ENCODE measurements at places on chromosomes 12 and 14.

DNA sequence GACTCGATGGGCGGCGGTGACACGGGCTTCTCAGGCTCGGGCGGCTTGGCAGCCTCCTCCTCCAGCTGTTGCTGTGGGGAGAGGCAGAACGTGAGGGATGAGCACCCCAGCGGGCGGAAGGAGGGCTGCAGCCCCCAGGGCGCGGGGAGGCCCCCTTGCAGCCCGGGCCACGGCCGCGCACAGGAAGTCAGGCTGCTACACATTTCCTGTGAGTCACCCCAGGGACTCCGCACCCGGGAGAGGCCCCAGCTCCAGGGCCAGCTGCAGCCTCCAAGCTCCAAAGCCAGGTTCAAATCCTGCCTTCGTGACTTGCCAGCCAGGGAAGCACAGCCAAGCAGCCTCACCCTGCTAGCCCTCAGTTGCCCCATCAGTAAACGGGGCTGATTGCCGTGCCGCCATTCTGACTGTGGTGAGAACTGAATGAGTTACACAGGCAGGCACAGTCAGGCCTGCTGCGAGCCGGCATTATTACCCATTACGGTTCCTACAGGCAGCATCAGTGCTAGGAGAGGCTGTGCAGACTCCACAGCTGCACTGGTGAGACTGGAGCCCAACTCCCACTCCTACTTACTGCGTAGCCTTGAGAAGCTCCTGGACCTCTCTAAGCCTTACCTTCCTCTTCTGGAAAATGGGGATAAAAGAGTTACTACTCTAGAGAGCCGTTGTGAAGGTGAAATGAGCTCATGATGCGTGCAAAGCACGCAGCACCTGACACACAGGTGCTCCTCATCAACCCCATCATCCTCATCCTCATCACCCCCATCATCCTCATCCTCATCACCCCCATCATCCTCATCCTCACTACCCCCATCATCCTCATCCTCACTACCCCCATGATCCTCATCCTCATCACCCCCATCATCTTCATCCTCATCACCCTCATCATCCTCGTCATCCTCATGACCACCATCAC, 100.9 kb downstream of the NCOR2 start:
- DNase-seq = no peak

GRCh38 chr14:47466916-47467315, 208.5 kb downstream of the MDGA2 start:
- no peak for DNase-seq

- no peak for DNase-seq
Observed at GRCh38 chr14:104401785-104402184, 177.8 kb upstream of the C14orf180 start.

DNA sequence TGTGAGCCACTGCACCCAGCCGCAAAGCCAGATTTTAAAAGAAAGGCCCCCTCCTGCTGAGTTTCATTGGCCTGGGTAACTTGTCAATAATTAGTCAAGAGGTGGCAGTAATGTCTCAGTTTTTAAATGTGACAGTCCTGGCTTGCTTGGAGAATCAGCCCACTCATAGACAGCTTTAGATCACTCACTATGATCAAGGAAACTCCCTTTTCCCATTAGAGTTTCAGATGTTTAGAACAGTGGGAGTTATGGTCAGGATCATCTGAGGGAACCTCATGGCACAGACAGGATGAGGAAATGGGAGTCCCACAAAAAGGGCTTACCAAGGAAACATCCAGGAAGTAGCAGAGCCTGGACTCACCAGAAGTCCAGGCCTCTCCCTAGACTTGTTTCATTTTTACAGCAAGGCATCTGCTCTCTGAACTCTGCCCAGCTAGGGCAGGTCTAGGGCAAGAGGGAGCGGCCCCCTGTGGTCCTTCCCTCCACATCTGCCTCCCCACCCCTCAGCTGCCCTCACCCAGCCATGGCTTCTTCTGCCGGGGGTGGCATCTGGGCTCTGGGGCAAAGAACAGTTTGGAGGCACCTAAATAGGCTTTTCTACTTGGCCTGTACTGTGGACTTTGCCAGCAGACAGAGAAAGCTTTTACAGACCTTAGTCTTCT, 11.2 kb downstream of the BCL2L14 start:
- DNase-seq = peak; percentile 56

GRCh38 chr14:48229091-48229490, 553.7 kb upstream of the MDGA2 start:
- DNase-seq = no peak

DNA sequence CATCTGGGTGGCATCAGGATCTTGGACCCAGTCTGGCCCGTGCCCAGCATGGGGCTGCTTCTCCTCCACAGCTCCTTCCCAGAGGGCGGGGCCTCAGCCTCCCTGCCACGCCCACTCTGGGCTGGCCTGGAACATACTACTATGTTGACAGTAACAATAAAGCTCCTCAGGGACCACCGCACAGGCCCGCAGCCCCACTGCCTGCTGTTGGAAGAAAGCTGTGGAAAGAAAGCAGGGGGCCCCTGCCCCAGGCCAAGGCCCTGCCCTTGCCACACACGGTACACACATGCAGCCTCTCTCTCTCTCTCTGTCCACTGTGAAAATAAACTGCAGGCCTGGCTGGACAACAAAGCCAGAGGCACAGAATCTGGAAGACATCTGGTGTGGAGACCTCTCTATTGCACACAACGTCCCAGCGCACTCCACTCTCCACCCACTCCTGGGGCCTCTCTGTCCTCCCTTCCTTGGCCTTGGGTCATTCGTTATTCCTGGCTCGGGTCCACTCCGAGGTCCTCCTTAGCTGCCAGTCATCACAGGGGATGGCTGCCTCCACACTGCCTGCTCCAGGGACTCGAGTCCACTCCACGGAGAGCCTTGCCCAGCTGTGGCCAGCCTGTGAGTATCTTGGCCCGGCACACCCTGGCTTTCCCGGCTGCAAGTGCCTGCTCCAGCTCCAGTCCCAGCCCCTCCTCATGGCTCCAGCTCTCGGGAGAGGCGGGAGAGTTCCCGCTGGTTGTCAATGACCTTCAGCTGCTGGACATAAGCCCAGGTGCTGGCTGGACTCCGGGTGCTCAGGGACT, 11.8 kb upstream of the ENDOU start:
- DNase-seq = peak; percentile 85

DNA sequence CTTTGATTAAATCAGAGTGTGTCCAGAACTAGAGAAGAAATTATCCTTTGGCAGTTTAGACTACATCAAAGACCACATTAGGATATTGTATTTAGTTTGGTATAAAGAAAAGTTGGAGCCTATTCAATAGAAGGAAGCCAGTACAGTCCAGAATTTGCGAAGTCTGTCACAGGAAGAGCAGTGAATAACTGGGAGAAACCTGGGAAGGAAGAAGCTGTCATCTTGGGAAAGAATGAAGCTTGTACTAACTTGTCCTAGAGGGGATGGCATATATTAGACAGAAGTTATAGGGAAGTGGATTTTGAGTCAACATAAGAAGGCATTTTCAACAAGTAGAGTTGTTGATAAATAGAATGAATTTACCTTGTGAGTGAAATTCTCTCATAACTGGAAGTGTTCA, 386.7 kb downstream of the LRIG3 start:
- no peak for DNase-seq

- DNase-seq = no peak
Observed at GRCh38 chr14:22397221-22397737, 191.7 kb downstream of the DAD1 start.

DNA sequence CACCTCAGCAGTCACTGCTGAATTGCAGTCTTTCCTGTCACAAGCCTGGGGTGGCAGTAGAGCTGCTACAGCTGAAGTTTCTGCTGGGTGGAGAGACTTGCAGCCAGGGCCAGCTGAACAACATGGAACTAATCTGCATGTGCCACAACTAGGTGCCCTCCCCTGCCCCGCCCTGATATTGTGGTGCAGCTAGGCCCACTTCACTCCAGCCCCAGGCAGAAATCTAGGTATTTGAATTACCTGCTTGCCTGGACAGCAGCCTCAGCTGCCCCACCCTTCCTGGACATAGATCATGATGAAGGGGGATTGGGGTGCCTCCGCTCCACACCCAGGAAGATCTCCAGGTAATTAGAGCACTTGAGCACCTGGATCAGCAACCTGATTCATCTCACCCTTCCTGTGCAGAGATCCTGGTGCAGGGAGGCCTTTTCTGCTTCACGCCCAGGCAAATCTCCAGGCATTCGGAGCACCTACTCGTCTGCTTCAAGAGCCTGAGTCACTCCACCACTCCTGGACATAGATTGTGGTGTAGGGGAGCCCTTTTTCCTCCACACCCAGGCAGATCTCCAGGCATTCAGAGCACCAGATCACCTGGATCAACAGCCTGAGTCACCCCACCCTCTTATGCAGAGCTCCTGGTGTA, 477.0 kb downstream of the SOX5 start:
- no peak for DNase-seq

GRCh38 chr12:3667485-3667884, 85.4 kb downstream of the CRACR2A start:
- no peak for DNase-seq

DNA sequence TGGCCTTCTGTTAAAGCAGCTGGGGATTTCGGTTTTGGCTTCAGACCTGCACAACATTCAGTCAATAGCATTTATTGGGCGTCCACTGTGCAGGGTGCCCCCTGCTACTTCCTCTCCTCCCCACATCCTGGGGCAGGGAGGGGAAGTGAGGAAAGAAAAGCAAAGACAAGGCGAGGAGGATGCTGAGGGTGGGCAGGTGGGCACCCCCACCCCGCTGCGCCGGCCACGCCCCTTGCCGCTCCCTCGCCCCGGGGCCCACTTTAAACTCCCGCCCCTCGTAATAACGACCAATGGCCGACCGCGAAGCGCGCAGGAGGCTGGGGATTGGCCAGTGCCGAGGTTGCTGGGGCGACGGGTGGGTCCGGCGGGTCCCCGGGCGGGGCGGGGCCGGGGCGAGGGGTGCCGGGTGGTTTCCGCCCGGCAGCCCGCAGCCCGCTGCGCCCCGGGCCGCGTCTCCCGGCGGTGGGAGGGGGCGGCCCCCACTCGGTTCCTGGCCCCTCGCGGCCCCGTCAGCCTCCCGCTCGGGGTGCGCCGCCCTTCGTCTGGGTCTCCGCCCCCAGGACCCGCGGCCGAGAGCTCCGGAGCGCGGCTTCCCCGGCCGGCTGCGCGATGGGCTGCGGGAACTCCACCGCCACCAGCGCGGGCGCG, at the start of gene C12orf75:
C12orf75 (plus strand) TSS at position 409 of the 648 bp plus-strand sequence; CDS start at position 610, 201 bp downstream.
- DNase-seq = peak; percentile 34

GRCh38 chr14:32648434-32648833, 290.2 kb upstream of the NPAS3 start:
- no peak for DNase-seq

- no peak for DNase-seq
Observed at GRCh38 chr12:104522985-104523722, 66.4 kb downstream of the CHST11 start.

GRCh38 chr12:132117558-132117875, 26.6 kb downstream of the DDX51 start:
- DNase-seq = no peak

DNA sequence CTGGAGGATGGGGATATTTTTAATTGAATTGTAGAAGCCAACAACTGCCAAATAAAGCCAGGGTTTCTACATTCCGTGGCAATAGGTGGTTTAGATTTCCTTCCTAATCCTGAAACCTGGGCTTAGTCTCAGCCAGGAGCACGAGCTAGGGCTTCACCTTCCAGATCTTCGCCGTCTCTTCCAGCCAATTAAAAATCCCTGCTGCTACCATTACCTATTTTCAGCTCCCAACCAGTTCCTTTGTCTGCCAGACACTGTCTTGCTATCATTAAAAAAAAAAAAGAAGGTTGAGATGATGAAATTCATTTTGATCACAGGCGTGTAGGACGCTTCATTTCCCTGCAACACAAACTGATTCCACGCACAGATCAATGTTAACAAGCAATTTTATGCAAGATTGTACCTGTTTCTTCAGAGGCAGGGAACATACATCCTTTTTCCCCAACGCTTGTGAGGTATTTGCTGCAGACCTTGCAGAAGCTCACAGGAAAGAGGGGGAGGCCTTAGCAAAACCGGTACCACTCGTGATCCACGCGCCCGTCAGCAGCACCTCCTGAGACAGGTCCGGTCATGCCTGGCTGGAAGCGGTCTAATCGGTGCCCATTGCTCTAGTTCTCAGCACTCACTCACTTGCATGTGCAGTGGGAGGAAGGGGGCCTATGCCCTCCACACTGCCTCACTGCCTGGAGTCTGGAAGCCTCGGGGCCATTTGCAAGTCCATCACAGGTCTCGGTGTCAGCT, 65.1 kb downstream of the SLC6A12 start:
- DNase-seq = peak; percentile 56

- DNase-seq = no peak
Observed at GRCh38 chr14:51938137-51938536, 51.2 kb upstream of the RTRAF start.

DNA sequence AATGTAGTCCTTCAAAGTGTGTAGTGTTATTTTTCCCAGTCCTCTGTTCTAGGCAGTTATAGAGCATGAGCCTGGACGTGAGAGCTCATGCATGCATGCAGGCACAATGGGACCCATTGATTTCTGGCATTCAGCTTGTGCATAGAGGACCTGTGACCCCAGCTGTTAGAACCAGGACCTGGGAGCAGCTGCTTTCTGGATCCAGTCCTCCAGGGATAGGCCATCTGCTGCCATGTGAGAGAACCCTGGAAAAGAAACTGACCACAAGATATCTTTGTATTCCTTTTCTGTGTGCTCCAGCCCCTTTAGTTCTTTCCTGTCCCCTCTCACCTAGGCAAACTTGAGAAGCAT, 76.9 kb downstream of the SUSD6 start:
- DNase-seq = peak; percentile 83

DNA sequence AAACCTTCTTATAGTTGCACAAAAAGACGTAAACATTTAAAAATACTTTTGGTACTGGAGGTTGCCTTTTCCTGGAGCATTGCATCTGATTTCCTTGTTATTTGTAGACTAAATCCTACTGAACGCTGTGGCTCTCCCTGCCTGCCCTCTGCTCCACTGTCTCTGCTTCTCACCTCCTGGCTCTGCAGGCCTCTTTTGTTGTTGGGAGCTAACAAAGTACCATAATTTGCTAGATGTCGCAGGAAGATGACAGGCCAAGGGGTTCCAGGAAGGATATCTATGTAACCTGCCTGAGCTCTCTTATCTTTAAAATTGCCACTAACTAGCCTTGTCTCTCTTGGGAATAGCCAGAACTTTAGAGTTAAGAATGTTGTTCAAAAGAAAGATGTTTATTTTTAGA, 21.4 kb downstream of the SYNE2 start:
- DNase-seq = no peak

DNA sequence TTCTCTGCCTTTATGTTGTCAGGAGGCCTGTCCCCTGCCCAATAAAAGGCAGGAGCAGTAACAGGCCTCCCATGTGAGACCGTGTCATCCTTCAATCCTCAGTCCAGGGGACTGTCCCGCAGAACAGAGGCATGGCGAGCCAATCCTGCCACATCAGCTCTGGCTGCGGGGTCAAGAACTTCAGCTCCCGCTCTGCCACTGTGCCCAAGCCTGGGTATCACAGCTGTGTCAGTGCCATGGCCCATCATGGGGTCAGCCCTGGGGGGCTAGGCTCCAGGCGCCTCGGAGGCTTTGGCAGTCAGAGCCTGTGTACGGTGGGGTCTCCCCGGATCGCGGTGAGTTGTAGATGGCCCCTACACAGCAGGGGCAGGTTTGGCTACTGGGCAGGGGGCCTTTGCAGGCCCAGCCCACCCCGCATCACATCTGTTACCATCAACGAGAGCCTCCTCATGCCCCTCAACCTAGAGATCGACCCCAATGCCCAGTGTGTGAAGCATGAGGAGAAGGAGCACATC, 19.9 kb upstream of the KRT83 start:
- no peak for DNase-seq

Measured in putamen (tissue), 1 donor.